Activated CD8-positive, alpha-beta memory T cell treated with anti-CD3 and anti-CD28 coated beads, Interleukin-2, amount 50 U/mL, for 4 hours (primary cell): ENCODE measurements at places on chromosomes 5 and 9.

GRCh38 chr5:146475906-146476305 is 28.8 kb downstream of the TCERG1 start:
- DNase-seq = no peak

- DNase-seq = no peak
Observed at GRCh38 chr9:8371686-8372085, 572.1 kb upstream of the DMAC1 start.

DNA sequence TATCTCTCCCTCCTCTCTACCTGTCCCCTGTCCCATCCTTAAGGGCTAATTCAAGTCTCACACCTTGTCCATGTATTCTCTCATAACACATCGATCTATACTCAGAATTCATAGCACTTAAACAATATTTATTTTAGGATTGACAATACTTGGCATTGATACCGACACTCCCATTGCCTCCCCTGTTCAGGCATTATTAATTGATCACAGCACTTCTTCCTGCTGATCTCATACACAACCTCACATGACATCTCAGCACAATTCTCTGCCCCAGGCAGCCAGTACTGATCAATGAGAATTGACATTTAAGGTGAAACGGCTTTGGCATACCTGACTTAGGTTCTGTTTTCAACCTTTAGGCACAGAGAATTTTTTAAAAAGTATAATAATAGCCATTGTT is 582.4 kb upstream of the BRINP1 start:
- no peak for DNase-seq

DNA sequence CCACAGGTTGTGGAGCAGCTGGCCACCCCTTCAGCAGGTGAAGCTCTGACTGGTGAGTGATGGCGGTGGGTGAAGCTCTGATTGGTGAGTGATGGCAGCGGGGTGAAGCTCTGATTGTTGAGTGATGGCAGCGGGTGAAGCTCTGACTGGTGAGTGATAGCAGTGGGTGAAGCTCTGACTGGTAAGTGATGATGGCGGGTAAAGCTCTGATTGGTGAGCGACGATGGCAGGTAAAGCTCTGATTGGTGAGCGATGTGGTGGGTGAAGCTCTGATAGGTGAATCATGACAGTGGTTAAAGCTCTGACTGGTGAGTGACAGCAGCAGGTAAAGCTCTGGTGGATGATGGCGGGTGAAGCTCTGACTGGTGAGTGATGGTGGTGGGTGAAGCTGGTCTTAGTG is 9.4 kb upstream of the ABO start:
- DNase-seq = no peak

- DNase-seq = no peak
Observed at GRCh38 chr9:111330124-111330523, at the start of gene OR2K2. Gene OR2K2 (minus strand): TSS chr9:111330224. CDS start chr9:111328433, 1,791 bp downstream.
